ENCODE measurements at places on chromosomes 16 and 17.

- no peak for DNase-seq
Observed at GRCh38 chr17:36647636-36648035, 46.3 kb downstream of the MRM1 start.

GRCh38 chr17:18967916-18968315, 16.0 kb downstream of the SLC5A10 start:
- DNase-seq = no peak

GRCh38 chr17:28469376-28469775, 4.1 kb upstream of the SLC13A2 start:
- DNase-seq = no peak

DNA sequence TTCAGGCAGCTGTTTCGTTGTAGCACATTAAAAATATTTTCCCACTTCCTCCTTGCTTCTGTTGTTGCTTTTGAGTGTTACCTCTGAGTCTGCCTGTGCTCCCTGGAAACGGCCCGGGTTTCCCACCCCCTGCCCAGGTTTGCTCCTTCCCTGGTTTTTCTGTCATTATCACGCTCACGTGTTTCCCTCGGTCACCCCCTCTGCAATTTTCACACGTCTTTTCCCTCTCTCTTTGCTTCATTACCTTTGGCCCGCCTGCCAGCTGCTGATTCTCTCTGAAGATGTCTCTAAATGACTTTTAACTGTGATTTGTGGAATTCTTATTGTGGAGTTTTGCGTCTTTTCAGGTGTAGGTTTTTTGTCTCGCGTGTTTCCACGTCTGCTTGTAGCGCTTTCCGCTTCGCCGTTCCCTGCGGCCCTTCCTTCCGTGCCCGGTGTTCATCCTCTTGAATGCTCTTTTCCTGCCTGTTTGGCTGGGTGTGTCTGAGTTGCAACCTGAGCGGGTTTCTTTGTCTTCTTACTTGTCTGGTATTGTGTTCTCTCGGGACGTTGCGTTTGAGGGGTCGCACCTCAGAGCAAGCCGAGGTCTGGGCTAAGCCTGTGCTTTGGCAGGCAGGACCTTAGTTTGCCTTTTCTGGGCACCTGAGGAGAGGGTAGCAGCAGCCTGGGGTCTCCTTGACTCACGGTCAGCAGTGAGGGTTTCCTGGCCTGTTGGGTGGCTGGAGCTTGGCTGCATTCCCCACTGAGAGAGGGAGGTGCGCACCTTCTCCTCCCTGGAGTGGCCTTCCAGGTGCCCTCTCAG, 96.3 kb upstream of the ZNF750 start:
- DNase-seq = no peak

DNA sequence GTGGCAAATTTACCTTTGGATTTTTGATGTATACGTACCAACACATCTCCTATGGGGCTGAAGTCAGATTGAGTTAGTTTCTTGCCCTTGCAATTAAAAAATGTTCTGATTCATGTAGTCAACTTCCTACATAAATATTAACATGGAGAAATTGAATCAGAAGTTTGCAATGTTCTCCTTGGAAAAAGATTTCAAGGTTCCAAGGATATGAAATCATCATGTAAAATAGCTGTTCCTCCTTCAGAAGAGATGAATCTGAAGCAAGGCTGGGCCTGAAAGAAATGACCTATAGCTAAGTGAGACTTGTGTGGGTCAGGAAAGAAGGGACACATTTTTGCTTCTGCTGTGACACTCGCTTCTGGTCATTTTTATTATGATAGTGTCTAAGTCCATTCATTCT, 131.7 kb downstream of the RGS9 start:
- no peak for DNase-seq

DNA sequence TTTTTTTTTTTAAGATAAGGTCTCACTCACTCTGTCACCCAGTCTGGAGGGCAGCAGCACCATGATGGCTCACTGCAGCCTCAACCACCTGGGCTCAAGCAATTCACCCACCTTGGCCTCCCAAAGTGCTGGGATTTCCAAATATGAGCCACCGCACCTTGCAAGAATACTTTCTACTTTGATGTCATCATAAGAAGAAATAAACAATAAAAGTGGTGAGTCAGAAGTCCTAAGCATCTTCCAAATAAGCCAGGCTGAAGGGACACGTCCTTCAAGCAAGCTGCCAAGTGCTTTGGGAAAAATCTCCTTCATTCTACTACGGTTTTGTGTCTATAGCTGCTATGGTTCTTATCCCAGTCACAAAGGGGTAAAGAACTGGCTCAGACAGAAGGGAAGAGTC, 20.3 kb downstream of the HASPIN start:
- DNase-seq = no peak

DNA sequence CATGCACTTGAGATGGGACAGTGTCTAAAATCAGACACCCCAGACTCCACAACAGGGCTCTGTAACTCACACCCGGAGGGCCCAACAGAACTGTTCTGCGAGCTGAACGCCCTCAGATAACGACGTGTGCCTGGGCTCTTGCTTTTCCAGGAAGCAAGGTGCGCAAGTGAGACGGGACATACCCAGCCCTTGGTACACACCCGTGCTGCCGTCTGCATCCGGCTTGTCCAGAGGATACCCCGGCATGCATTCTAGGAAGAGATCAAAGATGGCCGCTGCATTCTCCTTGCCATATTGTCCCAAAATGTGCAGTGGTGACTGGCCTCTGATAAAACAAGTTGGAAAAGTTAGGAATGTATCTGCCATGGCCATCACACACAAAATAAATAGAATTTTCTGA, 29.4 kb downstream of the CYB5D2 start:
- no peak for DNase-seq

- no peak for DNase-seq
Observed at GRCh38 chr17:3966720-3967363, 2.6 kb upstream of the ATP2A3 start.

DNA sequence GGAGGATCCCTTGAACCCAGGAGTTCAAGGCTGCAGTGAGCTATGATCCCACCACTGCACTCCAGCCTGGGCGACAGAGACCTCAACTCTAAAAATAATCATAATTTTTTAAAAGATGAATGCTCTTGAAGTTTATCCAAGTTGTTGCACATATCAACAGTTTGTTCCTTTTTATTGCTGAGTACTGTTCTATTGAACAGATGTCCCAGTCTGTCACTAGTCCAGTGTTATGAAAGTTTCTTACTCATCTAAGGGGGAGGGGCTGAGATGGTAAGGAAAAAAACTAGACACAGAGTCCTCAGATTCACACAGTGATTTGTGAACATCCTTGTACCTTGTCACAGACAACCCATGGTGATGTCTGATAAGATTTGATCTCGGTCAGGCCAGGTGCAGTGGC, 3.9 kb downstream of the ACAP1 start:
- peak; percentile 15 for DNase-seq

DNA sequence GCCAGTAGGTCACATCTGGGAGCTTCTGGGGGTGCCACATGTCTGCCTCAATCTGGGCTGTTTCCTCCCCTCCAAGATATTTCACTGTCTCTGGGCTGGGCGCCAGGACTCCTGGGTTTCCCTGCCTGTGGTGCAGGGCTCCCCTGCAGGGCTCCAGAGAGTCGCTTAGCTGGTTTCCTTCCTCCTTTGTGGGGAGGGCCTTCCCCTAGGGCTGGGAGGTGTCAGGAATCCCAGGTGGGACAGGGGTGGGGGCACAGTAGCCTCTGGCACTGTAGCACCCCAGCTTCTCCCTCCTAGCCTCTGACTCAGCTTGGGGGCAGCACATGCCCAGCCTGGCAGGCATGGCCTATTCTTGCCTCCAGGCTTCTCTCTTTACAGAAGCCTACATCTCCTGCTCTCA, 2.6 kb downstream of the RARA start:
- no peak for DNase-seq

GRCh38 chr17:20179041-20179440, 169.9 kb downstream of the SPECC1 start:
- no peak for DNase-seq

GRCh38 chr16:9658586-9658985, 523.6 kb downstream of the GRIN2A start:
- no peak for DNase-seq

DNA sequence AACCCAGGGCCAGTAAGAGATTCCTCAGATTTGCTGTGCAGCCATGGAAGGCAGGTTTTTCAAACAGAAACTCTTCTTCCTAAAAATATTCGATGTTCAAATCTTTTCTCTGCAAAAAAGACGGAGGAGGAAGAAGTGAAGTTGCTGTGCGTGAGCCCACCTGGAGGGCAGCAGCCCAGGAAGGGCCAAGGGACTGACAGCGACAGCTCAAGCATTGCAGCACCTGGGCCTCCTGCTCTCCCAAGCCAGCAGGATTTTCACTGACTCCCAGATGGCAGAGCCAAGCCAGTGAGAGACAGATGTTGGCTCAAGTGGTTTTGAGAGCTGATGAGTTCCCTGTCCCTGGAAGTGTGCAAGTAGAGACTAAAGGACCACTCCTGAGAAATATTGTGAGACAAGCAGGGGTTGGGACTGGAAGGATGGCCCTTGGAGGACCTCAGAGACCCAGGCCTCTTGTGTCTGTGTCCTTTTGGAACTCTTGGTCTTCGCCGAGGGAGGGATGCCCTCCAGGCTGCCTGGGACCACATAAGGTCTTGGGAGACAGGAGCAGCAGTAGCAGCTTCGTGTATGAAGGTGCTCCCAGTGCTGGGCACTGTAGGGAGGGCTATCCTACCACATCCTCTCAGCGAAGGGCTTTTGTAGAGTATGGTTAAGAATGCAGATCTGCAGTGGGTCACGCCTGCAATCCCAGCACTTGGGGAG, 29.3 kb upstream of the TNFRSF13B start:
- no peak for DNase-seq

DNA sequence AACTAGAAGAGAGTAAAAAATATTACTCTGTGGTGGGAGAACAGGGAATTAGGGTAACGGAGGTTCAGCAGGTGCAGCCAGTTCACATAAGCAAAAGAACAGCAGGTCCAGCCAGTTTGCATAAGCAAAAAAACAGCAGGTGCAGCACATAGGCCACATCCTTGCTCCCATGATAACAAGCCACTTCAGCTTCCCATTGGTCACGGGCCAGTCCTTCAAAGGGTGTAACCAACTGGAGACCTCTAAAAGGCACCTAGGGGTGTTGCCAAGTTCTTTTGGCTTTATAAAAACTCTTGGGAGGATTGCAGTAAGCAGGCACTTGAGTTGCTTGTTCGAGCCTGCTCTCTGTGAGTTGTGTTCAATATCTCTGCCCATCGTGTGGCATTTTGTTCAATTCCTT, 488.1 kb downstream of the XYLT1 start:
- DNase-seq = no peak

DNA sequence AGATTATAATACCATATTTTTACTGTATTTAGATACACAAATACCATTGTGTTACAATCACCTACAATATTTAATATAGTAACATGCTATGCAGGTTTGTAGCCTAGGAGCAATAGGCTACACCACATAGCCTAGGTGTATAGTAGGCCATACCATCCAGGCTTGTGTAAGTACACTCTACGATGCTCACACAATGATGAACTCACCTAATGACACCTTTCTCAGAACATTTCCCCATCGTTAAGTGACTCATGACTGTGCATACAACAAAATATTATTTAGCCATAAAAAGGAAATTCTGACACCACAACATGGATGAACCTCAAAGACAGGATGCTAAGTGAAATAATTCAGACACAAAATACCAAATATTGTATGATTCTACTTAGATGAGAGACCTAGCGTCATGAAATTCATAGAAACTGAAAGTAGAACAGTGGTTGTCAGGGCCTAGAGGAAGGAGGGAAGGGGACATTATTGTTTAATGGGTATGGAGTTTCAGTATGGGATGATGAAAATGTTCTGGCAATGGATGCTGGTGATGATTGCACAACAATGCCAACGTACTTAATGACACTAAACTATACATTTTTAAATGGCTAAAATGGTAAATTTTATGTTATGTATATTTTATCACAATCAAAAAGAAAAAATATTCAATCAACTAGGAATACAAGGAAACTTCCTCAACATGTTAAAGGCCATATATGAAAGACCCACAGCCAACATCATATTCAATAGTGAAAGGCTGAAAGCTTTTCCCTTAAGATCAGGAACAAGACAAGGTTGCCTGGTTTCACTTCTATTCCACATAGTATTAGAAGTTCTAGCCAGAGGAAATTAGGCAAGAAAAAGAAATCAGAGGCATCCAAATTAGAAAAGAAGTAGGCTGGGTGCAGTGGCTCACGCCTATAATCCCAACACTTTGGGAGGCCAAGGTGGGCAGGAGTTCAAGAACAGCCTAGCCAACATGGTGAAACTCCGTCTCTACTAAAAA, 5.9 kb upstream of the C16orf87 start:
- peak; percentile 14 for DNase-seq

DNA sequence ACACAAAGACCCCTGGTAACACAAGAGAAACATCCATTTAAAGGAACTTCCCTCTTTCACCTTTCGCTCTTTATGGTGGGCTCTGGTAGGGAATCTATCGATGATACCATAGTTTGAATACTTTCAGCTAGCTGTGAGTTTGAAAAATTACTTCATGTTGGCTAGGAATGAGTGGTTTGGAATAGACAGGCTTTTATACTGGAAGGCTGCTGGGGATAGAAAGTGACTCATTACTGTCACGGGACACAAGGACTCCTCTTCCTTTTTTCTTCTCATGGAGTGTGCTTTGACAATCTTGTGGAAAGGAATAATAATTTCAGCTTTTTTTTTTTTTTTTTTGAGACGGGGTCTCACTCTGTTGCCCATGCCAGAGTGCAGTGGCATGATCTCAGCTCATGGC, 76.9 kb downstream of the CYB561 start:
- DNase-seq = peak; percentile 59

DNA sequence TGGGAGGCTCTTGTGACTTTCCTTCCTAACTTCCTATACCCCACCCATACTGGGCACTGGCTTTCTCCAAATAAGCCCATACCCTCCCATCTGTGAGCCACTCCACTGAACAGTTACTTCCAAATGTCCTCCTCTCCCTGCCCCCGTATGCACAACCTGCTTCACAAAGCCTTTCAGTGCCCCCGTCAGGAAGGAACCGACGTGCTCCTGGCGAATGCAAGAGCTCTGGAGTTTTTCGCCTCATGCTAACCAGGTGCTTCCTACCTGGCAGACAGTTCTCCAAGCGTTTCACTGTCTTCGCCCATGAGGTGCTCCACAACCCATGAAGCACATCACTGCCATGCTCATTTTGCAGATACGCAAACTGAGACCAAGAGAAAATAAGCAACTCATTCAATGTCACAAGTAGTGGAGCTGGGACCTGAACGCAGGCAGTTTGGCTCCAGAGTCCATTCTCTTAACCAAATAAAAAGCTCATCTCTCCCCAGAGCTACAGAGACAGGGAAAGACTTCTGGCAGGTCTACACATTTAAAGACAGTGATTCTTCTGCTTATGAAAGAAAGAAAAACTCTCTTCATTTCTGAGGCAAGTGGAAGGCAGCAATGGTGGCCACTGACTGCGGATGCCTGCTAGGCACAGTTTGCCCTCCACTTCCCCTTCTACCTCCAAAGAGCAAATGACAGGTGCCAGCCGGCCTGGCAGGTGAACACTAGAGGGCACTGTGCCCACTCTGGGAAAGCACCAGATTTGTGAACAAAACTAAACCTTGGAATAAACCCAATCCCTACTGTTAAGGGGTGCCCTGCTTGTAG, 23.8 kb downstream of the SPHK1 start:
- DNase-seq = peak; percentile 26

Data from inflammatory macrophage (primary cell).